ENCODE measurements at places on chromosomes 13 and 19.
A peak's percentile ranks its signal among the peaks of the same experiment; 100 is the strongest.

DNA sequence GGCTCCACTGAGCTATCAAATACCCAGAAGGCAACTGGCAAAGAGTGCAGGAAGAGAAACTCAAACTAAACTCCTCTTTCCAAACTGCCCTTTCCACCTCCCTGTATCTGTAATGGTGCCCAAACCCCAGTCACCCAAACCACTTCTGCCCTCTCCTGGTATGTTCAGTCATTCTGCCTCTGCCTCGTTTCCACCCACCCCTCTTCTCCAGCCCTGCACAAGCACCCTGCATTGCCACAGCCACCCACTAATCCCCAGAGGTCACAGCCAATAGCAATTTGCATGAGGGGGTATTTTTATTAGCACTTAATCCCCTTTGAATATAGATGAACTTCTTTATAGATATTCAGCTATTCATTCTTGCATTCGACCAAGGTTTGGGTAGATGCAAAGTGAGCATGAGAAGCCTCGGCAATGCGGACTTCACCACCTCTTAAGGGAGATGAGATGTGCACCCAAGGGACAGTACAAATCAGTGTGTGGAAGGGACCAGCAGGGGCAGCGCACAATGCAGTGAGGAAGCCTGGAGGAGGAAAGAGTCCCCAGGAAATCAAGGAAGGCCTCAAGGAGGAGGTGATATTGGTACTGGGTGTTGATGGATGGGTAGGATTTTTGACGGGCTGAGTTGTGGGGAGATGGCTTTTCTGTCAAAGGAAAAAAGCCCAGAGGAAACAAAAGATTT, 12.4 kb downstream of the TMEM272 start:
- DNase-seq: peak; percentile 52

DNA sequence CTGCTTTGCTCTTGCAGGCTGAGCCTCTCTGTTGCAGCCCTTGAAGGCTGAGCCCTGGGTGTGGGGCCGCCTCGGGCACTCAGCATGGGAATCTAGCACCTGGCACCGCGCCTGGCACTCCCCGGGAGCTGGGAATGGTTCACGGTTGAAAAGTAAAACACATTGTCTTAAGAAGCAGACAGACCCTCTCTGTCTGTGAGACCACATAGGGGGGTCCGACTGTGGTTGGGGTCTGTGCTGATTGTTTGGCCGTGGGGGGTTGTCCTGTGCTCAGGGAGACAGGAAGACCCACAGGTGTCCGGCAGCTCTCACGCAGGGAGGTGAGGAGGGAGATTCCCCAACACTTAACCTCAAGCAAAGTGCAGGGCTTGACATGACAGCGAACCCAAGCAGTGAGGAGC, 64.8 kb downstream of the SOX1 start:
- no peak for DNase-seq

DNA sequence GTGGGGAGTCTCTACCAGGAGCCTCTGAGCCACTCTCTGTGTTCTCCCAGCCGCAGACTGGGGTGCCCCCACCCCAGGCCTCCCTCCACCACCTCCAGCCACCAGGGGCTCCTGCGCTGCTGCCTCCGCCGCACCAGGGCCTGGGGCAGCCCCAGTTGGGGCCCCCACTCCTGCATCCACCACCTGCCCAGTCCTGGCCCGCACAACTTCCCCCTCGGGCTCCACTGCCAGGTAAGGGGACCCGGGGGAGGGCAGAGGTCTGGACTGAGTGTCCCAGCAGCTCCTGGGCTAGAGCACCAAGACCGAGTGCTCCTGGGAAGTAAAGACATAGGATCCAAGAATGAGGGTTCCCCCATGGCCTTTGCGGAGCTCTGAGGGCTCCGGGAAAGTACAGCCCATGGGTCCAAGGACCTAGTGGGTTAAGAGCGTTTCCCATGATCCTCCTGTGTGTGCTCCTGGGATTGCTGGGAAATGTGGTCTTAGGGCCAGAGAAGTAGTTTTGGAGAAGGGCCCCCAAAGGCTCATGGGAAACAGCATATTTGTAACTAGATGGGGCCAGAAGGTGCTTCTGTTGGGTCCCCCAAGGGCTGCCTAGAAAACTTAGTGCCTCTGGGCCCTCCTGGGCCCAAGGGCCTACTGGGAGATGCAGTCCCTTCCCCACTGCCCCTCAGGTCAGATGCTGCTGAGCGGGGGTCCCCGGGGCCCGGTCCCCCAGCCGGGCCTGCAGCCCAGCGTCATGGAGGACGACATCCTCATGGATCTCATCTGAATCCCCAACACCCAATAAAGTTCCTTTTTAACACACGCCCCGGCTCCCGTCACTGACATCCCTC, 14.6 kb upstream of the PTOV1 start:
- DNase-seq: no peak

- no peak for DNase-seq
Observed at GRCh38 chr13:49086722-49087121, 111.0 kb downstream of the FNDC3A start.

GRCh38 chr13:43391036-43391435, 367.6 kb downstream of the DNAJC15 start:
- no peak for DNase-seq

DNA sequence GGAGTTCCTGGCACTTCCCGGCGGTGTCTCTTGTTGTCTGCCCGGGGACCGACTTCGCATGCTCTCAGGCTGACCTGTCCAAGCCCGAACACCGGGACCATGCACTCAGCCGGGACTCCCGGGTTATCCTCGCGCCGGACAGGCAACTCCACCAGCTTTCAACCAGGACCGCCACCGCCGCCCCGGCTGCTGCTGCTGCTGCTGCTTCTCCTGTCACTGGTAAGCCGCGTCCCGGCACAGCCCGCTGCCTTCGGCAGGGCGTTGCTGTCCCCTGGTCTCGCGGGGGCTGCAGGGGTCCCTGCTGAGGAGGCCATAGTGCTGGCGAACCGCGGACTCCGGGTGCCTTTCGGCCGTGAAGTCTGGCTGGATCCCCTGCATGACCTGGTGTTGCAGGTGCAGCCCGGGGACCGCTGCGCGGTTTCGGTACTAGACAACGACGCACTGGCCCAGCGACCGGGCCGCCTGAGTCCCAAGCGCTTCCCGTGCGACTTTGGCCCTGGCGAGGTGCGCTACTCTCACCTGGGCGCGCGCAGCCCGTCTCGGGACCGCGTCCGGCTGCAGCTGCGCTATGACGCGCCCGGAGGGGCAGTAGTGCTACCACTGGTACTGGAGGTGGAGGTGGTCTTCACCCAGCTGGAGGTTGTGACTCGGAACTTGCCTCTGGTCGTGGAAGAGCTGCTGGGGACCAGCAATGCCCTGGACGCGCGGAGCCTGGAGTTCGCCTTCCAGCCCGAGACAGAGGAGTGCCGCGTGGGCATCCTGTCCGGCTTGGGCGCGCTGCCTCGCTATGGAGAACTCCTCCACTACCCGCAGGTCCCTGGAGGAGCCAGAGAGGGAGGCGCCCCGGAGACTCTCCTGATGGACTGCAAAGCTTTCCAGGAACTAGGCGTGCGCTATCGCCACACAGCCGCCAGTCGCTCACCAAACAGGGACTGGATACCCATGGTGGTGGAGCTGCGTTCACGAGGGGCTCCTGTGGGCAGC, 661 bp downstream of the FREM2 start:
- no peak for DNase-seq

- DNase-seq: peak; percentile 98
Observed at GRCh38 chr19:45817010-45817724, 2.1 kb upstream of the RSPH6A start.

DNA sequence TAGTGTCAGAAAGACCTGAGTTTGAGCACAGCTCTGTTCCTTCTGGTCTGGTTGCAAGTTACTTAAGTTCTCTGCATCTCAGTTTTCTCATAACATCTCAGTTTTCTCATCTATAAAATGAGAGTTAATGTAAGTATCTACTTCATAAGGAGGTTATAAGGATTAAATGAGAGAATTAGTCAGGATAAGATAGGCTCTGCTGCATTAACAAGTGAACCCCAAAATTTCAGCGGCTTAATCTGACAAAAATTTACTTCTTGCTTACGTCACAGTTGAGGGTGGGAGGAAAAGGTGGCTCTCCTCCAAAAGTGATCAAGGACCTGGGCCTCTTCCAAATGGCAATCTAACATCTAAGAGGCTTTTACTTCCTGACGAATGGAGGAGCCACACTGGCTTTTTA, 31.5 kb upstream of the LRCH1 start:
- DNase-seq: no peak

GRCh38 chr19:17268754-17269153, 1.5 kb downstream of the BABAM1 start:
- DNase-seq: no peak

- DNase-seq: no peak
Observed at GRCh38 chr13:73399347-73400216, 340.8 kb downstream of the KLF5 start.

- no peak for DNase-seq
Observed at GRCh38 chr13:20831933-20832332, 58.2 kb upstream of the EEF1AKMT1 start.

GRCh38 chr19:49506575-49507105, 5.8 kb upstream of the FCGRT start:
- peak; percentile 77 for DNase-seq

GRCh38 chr13:52179925-52180324, 20.5 kb upstream of the NEK3 start:
- no peak for DNase-seq

DNA sequence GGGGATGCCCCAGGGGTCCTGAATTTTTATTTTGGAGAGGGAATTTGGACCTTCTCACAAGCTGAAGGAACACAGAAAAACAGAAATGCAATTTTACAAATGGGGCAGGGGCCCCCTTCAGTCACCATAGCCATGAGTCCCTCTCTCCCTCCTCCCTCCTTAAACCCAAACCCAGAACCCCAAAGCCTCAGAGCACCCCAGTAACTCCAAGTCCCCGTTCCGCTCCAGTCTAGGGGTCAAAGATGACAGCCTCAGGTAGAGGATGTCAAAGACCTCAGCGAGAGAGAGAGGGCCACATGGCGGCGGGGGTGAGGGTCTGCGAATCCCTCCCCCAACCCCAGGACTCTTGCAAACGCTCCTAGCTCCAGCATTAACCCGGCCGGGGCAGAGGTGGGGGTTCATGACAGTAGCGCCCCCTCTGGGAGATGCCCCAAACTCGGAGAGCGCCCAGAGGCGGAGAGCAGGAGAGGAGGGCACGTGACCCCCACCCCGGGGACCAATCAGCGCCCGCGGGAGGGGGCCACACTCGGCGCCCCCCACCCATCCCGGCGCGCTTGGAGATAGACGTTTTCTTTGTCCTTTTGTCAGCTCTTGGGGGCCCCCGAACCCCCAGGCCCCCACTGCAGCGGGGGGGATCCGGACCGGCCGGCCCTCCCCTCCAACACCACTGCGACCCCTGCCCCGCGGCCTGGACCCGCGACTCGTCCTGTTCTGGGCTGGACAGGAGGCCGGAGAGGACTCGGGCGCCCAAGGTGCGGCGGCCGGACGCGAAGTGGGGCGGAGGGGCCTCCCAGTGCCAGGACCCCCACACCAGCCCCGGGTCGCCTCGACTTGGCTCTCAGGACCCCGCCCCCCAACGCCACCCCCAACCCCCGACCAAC, 20.8 kb upstream of the SEMA6B start:
- no peak for DNase-seq
